Nucleus accumbens (tissue), 56 donors: ENCODE measurements at places on chromosomes 4 and X.

DNA sequence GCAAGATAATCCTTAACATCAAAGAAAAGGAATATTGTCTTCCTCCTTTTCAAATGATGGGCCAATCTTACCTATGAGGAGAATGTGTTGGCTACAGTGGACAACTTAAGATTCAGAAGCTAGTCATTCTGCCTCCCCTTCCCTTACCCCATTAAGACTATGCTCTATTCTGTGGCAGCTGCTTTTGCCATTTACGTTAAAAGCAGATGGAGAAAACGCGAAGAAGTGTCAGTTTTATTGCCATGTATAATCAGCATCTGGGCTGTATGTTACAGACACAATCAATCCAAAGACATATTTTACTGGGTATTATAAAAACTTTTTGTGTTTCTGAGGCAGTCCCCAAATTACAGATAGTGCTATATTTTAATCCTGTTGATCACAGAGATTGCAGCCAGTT is 196.1 kb upstream of the PACRGL start:
- DNase-seq: no peak

DNA sequence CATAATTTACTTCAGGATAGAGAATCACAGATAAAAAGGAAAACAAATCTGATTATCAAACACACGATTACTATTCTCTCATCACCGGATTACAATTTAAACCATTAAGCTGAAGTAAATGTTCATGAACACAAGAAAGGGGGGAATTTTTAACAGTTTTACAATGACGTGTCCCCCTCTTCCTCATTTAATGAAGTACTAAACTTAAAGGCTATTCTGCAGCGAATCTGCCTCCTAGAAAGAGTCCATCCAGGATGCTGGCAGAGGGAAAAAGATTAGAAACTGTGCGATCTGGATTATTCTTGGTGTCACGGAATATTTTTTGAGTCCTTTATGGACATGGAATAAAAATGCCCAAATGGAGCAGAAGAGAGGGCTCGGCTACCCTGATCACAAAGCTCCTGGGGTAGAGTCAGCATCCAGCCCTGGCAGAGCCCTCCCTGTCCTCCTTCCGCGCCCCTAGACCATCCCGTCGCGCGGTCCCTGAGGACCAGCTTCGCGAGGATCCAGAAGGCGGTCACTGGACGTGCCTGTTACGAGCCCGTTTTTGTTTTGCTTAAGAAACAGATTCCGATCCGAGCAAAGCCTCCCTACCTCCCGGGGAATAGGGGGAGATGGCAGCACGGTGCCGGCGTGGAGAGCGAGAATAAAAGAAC is 1.2 kb downstream of the ELF2 start:
- no peak for DNase-seq

GRCh38 chr4:62003695-62004094 is 803.6 kb downstream of the ADGRL3 start:
- DNase-seq: no peak

- no peak for DNase-seq
These were observed 91.8 kb upstream of the ENPP6 start for GRCh38 chr4:184309241-184310170.

DNA sequence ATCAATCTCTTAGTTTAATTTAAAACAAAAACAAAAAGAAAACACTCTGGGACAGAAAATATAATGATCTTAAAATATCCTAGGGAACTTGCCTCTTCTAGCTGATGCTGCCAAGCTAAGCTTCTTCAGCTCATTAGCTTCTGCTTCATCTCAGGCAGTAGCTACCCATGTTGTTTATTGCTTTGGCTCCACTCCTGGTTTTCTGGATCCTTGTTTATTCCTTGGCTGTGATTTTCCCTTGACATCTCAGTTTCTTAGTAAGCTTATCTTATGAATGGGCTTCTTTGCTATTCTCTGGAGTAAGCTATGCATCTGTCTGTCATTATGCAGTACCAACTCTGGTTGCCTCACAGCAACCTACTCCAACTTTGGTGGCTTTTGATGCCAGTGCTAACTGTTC is 5.1 kb upstream of the MTHFD2L start:
- DNase-seq: no peak
